NCI-H510A treated with DMSO at 0.1 percent for 48 hours (cell line): ENCODE measurements at places on chromosomes 16 and 17.

DNA sequence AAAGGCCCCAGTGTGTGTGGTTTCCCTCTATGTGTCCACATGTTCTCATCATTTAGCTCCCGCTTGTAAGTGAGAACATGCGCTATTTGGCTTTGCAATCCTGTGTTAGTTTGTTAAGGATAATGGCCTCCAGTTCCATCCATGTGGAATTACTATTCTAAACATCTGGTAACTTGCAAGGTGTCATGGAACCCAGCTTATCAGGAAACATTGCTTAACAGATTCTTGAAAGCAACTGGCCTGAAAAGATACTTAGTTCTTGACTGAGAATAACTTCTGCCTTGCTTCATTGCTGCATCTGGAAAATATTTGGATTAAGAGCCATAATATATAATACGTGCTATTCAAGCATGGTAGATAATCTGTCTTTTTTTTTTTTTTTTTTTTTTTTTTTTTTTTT lies 27.8 kb downstream of the PAFAH1B1 start:
- no peak for DNase-seq

GRCh38 chr16:89269805-89270665 lies 52.5 kb downstream of the ZNF778 start:
- DNase-seq = no peak

DNA sequence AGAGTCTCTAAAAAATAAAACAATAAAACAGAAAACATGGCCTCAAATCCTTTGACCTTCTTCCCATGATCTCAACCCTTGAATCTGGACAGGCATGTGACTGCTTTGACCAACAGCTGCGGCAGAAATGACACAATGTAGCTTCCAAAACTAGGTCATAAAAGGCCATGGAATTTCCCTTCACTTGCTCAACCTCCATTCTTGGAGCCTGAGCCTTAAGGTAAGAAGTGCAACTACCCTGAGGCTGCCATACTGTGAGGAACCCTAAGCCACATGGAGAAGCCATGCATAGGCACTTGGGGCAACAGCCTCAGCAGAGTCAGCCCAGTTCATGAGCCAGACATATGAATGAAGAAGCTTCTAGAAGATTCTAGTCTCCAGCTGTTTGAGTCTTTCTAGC lies 75.7 kb upstream of the BRD7 start:
- no peak for DNase-seq

DNA sequence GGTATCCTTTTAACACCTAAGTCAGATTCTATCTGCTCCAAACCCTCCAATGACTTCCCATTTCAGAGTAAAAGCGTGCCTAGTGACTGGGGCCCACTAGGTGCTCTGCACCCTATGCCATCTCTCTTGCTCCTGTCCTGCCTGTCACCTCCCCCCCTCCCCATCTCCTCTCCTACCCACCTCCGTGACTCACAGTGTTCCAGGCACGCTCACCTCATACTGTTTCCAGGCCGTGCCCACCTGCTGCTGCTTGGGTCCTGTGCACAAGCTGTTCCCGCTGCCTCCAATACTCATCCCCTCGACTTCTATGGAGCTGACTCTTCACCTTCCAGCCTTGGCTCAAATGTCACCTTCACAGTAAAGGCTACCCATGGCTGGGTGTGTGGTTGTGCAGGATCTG lies 21.7 kb downstream of the DNAH3 start:
- no peak for DNase-seq

GRCh38 chr17:83100220-83100852 lies 20.9 kb downstream of the METRNL start:
- DNase-seq = no peak

GRCh38 chr16:28182183-28182582 lies 29.6 kb downstream of the XPO6 start:
- DNase-seq = no peak

GRCh38 chr17:20983359-20983637 lies 59.5 kb downstream of the USP22 start:
- no peak for DNase-seq

DNA sequence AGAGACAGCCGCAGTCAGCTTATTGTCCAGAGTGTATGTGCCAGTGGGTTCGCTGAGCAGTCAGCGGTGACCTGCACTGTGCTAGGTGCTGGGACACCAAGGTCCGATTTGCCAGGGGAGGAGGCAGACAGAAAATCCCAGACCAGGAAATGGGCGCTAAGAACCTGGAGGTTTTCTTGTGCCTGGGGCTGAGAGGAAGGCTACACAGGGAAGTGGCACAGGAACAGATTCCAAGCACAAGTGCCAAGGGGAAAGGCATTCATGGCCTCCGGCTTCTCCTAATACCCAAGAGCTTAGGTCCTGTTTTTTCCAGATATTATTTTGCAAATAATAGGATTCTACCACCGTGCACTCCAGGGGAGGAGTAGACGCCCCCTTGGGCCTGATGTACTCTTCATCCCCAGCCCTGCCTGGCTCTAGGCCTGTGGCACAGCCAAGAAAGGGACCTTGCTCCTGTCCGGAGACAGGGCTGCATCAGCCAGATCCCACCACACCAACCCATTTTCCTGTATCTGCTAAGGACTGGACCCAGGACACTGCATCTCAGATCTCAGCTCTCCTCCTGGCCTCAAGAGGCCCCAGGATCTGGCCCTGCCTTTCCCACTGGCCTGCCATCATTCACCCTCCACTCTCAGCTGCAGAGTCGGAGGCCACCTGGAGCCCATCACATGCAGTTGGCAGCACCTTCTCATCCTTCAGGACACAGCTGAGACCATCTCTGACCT lies 187.2 kb downstream of the NTN1 start:
- DNase-seq = no peak

- DNase-seq = no peak
Measured at GRCh38 chr17:6969323-6969726, 26.5 kb upstream of the ALOX12 start.

DNA sequence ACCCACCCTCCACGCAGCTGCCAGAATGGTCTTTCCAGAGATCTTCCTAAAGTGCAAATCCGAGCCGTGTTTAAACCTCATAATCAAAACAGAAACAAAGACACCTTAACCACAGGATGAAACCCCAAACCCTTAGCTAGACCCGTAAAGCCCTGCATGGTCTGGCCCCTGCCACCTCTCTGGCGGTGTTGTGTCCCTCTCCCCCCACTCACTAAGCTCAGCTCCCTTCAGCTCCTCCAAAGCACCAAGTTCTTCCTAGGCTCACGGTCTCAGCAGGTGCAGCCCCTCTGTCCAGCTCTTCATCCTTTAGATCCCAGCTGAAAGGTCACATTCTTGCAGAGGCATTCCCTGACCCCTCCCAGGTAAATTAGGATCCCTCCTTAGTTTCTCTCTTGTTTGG lies 4.4 kb upstream of the NXPH3 start:
- no peak for DNase-seq

- DNase-seq = no peak
Measured at GRCh38 chr16:28876019-28876659, 2.1 kb upstream of the ATP2A1 start.
